ENCODE measurements at places on chromosomes 7 and 10.

GRCh38 chr7:80105701-80106408, 28.8 kb upstream of the GNAI1 start:
- no peak for DNase-seq

DNA sequence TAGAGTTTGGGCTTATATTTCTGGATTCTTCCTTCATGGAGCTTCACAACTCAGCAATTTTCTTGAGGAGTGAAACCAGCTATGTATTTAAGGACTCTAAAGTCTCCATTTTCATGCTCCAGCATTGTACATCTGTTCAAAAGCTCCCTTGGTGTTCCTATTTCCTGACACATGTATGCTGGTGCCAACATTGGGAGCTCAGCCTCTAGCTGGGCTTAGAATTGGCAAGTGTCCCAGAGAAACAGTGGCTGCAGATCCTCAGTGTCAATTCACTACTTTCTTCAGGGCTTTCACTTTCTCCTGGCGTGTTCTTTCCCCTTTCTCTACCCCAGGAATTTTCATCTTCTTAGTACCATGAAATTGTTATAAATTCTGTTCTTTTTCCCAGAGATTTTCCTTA, 103.1 kb downstream of the ZNF467 start:
- no peak for DNase-seq

DNA sequence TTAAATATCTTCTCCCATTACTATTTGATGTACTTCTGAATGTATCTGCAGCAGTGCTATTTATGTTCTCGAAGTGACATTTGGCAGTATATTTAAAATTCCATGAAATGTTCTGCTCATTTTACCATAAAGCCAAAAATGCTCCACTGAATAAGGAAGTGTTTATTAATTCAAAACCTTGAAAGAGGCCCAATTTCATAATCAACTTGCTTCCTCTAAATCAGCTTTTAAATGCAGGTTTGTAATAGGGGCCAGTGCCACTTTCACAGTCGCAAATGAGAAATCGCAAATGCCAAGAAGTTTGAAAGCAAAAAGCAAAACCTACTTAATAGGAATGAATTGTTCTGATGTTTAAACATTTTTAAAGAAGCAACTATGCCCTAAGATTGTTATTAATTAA, 11.4 kb downstream of the NHLRC2 start:
- DNase-seq: no peak

DNA sequence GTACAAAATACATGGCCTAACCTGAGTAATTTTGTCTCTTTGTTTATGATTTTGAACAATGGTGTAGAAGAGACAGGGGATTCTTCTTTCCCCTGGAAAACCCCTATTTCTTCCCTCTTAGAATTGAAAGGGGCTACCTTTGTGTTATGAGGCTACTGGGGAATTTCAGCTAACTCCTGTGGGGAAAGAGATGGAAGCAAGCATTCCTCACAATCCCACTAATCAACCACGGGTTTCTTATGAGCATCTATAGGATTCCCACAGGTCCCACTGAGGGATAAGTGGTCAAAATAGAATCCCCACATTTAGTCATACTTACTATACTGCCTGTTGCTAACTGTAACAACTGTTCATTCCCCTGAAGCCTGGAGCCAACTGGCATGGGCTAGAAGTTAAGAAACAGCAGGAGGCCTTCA, 32.2 kb upstream of the ITGB8 start:
- DNase-seq: no peak

- no peak for DNase-seq
These were observed 1.3 kb upstream of the POT1 start for GRCh38 chr7:124930655-124931597.

DNA sequence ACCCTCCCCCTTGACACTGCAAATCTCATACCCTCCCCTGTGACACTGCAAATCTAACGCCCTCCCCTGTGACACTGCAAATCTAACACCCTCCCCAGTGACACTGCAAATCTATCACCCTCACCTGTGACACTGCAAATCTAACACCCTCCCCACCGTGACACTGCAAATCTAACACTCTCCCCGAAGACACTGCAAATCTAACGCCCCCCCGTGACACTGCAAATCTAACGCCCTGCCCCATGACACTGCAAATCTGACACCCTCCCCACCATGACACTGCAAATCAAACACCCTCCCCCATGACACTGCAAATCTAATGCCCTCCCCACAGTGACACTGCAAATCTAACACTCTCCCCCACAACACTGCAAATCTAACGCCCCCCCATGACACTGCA, 603.7 kb downstream of the DNAJB6 start:
- no peak for DNase-seq

- no peak for DNase-seq
These were observed 17.1 kb upstream of the SEPHS1 start for GRCh38 chr10:13365243-13365642.

DNA sequence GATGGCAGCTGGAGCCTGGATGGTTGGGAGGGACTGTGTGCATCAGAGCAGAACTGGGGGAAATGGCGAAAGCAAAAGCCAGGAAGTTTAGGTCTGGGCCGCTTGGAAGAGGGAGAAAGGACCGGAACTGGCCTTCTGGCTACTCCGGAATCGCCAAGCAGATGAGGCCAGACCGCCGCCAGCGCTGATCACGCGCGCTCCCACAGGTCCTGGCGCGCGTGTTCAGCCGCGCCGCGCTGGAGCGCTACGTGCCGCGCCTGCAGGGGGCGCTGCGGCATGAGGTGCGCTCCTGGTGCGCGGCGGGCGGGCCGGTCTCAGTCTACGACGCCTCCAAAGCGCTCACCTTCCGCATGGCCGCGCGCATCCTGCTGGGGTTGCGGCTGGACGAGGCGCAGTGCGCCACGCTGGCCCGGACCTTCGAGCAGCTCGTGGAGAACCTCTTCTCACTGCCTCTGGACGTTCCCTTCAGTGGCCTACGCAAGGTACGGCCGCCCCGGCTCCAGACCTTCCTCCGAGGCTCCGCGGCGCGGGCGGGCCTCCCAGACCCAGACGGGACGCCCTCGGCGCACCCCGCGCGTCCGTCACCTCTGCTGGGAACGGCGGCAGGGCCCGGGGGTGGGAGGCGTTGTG, 2.0 kb downstream of the CYP26C1 start:
- no peak for DNase-seq

DNA sequence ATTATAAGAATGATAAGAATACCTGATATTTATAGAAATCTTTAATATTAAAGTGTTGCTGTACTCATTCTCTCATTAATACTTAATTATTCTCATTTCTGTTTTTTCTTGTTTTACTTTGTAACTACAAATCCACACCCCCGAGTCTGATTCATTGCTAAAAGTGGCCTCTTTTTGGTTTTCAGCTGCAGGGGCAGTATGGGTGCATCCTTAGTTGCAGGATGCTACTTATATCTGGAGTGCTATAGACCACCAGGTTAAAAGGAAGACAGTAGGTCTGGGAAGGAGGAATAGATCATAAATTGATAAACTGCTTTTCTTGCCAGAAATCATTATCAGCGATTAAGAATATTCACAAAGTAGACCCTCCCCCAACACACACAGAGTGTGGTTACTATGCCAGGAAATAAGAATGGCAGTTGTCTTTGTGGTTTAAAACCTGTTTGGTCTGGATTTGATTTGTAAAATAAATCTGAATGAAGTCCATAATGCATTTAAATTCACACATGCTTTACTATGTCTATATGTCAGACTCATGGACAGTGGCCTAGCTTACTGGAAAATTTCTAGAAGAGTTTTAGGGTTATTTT, 96.5 kb downstream of the NRF1 start:
- DNase-seq: no peak

- DNase-seq: no peak
These were observed 135.3 kb downstream of the ADARB2 start for GRCh38 chr10:1602037-1602484.

GRCh38 chr7:35436452-35436851, 182.6 kb upstream of the TBX20 start:
- no peak for DNase-seq

- DNase-seq: no peak
These were observed 90.6 kb downstream of the USP6NL start for GRCh38 chr10:11520892-11521291.

- DNase-seq: no peak
These were observed 130.9 kb downstream of the GNAT3 start for GRCh38 chr7:80380957-80381356.

GRCh38 chr10:78895469-78895868, 173.3 kb upstream of the ZMIZ1 start:
- no peak for DNase-seq

- DNase-seq: no peak
These were observed 17.0 kb downstream of the PIK3AP1 start for GRCh38 chr10:96703358-96703757.

DNA sequence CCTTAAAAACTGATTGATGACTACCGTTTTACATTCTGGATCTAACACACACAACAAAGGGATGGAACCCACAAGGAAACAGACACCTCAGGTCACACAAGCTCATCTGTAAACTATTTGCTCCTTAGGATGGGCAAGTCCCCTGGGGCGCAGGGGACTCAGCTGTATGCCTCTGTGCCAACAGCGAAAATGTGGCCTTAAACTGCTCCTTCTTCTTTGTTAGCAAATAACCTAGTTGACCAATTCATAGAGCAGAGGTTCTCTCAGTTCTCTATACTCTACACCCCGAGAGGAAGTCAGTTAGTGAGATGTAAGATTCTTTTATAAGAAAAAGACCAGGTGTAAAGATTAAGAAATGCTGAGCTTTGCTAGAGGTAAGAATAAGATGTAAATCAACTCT, 181.9 kb upstream of the PRSS58 start:
- DNase-seq: no peak

GRCh38 chr7:69457595-69458504, 140.4 kb upstream of the AUTS2 start:
- DNase-seq: peak; percentile 64

- no peak for DNase-seq
These were observed 167.1 kb downstream of the NEURL1 start for GRCh38 chr10:103660364-103661197.

DNA sequence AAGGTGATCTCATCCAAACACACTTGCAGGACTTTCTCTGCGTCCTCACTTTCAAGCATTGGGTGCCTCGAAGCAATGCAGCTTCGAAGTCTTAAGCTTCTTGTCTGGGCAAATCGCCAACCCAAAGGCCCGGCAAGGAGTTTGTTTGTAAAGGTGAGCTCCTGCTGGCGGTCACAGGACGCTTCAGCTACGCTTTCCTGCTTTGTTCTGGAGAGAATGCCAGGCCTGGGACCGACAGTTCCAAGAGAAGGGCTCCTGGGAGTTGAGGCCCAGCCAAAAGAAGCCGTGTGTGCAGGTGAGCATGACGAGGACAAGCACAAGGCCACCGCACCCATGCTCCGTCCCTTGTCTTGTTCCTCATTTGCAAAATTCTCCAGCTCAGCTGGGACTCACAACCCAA, 106.6 kb upstream of the DOCK1 start:
- no peak for DNase-seq

- DNase-seq: peak; percentile 41
These were observed 245.5 kb downstream of the REEP3 start for GRCh38 chr10:63766745-63767137.

- no peak for DNase-seq
These were observed 19.7 kb downstream of the DNAJC12 start for GRCh38 chr10:67818323-67818722.

GRCh38 chr10:91924212-91925021, 847 bp downstream of the BTAF1 start:
- DNase-seq: no peak

DNA sequence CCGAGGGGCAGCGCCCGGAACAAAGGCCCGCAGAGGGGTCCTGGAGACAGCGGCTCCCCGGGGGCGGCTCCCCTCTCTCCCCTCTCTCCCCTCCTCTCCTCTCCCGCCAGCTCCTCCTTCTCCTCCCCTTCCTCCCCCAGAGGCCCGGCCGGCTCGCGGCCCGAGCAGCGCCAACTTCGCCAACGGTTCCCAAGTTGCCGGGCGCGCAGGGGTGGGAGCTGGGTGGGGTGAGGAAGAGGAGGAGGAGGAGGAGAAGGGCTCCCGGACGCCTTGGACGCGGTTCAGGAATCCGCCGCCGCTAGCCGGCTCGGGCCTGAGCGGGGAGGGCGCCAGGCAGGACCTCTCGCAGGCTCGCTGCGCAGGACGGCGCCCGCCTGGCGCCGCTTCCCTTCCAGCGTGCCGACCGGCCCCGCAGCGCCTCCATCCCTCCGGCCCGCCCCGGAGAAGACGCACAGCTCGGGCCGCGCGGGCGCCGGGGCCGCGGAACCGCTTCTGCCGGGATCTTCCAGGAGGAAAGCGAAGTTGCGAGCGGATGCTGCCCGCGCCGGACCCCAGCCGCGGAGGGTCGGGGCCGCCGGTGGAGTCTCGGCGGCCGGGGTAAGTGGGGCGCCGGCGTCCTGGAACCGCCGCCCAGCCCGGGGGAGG, at the start of gene CHST3:
Gene CHST3 (plus strand): TSS at position 298 of the 645 bp plus-strand sequence. CDS start 41,448 bp downstream, outside the sequence.
- DNase-seq: no peak

GRCh38 chr7:105325216-105325904, 63.4 kb downstream of the SRPK2 start:
- DNase-seq: no peak

GRCh38 chr10:121248266-121248665, 350.0 kb downstream of the FGFR2 start:
- no peak for DNase-seq

GRCh38 chr7:6218329-6218728, 54.1 kb downstream of the CYTH3 start:
- no peak for DNase-seq

DNA sequence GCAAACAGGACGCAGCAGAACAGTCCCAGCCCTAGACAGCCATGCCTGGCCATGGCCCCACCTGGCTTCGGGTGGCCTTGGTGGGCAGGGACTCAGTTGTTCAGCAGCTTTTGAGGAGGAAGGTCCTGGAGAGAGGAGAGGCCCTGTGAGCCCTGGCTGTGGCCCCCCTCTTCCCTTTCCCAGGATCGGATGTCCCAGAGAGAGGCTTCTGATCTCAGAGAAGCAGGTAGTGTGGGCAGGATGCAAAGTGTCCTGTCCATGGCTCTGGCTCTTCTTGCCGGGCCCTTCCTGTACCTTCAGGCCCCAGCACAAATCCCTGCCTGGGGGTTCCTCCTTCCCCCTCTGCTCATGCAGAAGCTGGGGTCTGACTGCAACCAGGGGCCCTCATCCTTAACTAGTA, 1.6 kb downstream of the PRRT4 start:
- DNase-seq: no peak

DNA sequence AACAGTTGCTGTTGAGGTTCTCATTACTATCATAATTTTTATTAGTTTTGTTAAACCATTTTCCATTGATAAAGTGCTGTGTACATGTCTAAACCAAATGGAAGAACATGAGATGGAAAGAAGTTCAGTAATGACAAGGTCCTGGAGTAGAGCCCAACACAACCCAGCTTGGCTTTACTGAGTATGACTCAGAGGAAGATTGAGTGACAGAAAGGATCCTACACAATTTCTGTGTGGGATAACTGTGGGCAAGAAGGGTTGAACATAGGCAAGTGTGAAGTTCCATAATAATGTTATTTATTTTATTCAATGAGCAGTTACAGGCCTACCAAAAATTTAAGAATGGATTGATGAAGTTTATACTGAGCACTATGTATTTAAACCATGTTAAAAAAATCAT, 15.9 kb downstream of the PRKG1 start:
- DNase-seq: no peak

DNA sequence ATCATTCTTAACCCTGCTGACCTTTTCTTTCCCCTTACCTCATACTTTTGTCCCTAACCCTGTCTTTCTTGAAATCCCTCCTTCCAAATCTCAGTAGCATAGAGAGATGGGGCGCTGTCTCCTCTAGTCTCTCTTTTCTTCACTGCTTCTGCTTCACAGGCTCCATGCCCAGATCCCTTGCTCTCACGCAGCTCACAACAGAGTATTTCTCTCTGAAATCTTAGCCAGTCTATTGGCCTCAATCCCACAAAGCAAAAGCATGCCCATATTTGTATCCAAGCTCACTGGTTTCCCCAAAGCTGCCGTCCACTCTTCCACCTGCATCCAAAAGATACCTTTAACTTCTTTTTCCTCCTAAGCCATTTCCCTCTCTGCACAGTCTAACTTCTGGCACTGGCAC, 526.8 kb downstream of the PLXDC2 start:
- no peak for DNase-seq
